PC-3 (cell line): ENCODE measurements at places on chromosomes 13 and 19. TPM values are rescaled to one million over a fixed set of nuclear protein-coding genes. Genes with fewer than 3 reads are reported as not detected.

Gene COL5A3
- 0.11 and 0.12 TPM in 2 replicates for total RNA-seq

Gene MBD3L2
- total RNA-seq: not detected in 2 replicates

Gene TYROBP
- total RNA-seq: not detected in 2 replicates

Gene UNC13A
- total RNA-seq: not detected in 2 replicates

Gene NLRP12
- 0.12 TPM in 1 of 2 replicates, not detected in the other for total RNA-seq

DNA sequence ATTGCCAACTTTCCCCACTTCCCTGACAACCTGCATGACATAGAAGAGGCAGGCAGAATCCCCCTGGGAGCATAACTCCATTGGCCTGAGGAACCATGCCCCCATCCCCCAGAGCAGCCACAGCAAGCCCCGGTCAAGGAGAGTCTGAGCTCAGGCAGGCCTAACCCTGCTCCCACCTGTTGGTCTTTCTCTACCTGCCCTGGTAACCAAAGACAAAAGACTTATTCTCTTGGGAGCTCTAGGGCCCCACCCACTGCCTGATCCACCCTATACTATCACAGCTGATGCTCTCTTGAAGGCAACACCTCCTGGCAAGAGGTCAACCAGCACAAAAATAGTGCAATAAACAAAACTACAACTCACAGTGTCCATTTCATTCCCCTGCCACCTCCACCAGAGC is 59.3 kb downstream of the TNFSF13B start:
- no peak for DNase-seq

DNA sequence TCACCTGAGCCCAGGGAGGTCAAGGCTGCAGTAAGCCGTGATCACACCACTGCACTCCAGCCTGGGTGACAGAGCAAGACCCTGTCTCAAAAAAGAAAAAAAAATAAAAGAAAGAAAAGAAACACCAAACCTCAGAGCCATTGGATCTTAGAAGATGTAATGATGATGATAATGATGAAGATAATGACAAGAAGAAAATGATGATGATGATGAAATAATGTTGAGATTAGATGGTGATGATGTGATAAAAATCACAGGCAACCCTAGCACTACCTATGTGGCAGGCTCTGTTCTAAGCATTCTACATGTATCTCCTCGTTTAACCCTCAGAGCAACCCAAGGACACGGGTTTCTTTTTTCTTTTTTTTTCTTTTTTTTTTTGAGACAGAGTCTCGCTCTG is 20.1 kb upstream of the HNRNPUL1 start:
- no peak for DNase-seq

DNA sequence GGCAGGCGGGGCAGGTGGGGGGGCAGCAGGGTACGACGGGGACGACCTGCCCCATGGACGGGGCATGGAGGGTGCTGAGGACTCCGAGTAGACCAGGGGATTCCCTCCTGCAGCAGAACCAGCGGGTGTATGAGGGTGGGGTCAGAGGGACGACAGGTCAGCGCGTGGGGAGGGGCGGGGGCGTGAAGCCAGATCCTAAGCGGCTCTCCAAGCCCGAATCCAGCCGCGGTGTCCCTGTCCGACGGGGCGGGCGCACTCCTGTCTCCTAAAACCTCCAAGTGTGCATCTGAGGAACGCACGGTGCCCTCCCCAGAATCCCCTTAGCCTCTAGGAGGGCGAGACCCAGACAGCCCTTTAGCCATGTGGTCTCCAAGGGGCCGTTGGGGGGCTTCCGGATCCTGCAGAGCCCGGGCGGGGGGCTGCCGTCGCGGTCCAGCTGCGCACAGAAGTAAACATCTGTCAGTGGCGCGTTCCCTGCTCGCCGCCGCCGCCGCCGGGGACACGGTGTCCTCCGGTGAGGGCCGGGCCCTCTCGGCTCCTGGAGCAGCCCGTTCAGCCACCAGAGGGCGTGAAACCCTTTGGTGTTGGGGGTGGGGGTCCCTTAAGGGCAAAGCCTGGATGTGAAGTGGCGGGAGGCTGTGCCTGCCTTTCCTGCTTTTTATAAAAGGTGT is 730 bp downstream of the NRTN start:
- peak; percentile 82 for DNase-seq

- no peak for DNase-seq
Observed at GRCh38 chr13:63393112-63393511, 1977.5 kb upstream of the PCDH20 start.

DNA sequence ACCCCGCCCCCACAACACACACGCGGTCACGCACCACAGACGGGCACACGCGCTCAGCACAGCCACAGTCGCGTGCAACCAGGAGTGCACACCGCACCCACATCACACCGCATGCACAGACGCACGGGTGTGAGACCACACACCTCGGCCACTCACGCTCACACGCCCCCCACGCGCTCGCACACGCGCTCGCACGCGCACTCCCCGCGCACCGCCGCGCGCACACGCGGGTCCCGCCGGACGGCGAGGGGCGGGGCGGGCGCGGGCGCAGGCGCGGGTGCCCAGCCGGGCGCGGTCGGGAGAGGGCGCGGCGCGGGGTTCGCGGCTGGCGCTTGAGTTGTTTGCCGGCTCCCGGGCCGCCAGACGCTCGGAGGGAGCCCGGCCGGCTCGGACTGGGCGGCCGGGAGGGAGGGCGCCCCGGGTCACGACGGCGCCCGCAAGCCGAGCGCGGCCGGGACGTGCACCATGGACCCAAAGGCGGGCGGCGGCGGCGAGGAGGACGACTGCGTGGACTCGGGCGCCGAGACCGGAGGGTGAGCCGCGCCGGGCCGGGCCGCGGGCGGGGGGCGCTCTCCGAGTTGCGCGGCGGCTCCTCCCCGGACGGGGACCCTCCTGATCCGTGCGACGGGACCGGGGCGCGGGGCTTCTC is at the start of gene FAM124A:
FAM124A (plus strand) TSS at position 362 of the 649 bp plus-strand sequence; CDS start at position 466, 104 bp downstream.
- peak; percentile 45 for DNase-seq

DNA sequence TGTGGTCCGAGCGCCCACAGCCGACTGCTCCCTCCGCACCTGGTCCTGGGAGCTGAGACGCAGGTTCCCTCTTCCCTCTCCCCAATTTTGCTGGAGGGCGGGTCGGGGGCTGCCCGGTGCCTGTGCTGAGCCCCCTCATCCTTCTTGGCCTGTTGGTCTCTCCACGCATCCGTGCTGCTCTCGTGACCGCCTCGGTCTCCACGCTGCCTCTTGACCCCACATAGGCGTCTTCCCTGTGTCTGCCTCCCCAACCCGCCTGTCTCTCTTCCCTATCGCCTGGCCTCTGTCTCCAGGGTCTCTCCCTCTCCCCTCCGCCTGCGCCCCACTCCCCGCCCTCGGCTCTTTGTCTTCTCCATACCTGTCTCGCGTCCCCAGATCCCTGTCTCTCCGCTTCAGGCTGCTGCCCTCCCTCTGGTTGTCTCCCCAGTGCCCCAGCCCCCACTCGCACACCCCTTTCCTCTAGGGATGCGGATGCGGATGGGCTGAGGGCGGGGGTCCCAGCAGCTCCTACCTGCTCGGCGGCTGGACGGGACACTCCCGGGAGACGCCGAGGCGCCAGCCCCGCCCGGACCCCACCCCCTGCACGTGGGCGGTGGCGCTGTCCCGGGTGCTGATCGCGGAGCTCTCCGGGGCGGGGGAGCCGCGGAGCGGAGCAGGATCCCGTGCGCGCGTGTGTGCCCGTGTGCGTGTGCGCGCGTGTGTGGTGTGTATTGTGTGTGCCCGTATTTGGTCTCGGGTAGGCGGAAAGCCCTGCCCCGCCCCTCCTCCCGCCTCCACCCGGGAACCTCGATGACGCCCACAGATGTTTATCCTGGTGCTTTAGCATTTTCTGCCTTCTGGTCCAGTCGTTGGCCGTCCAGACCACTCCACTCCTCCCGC is at the start of gene SYT5:
SYT5 (minus strand) TSS at position 684 of the 879 bp plus-strand sequence. CDS start 1,248 bp downstream, outside the sequence.
- DNase-seq: peak; percentile 64

DNA sequence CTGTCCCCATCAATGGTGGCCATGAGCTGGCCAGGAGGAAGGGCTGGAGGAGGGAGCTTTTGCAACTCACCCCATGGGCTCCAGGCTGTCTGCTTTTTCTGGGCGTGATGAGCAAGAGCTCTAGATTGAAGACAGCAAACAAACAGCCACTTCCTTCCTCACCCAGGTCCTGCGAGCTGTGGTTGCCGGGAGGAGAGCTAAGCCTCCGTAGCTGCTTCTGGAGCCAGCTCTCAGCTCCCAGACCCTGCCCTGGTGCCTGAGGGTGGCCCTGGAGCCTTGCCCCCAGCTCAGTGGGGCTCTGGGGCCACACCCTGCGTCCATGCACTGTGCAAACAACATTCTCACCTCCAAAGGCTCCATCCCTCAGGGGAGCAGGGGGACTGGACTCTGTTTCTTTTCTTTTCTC is 6.2 kb downstream of the MYO1F start:
- peak; percentile 87 for DNase-seq

DNA sequence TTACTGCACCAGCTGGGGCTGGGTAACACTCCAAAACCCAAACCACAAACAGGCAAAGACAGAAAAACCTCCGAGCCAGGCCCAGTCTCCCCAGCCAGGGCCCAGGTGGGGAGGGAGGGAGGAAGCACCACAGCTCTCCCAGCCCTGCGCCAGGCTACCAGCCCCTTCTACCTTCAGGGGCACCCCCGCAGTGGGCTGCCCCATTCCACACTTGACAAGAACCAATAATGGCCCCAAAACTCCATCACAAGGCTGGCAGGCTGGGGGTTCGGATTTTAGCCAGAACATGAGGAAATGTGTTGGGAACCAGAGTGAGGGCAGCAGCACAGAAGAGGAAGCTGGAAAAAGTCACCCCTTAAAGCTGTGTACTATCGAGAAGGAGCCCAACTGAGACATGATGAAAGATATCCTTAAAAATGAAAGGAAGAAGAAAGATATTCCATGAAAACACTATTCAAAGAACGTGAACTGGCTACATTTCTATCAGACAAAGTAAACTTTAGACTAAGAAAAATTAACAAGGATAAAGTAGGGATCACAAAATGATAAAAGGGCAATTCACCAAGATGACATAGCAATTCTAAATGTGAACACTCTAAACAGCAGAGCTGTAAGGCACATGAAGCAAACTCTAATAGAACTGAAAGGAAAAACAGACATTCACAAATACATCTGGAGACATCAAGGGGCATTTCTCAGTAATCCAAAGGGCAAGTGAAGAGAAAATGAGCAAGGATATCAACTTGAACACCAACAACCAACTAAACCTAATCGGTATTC is 12.9 kb downstream of the TUBGCP3 start:
- DNase-seq: no peak

- no peak for DNase-seq
Observed at GRCh38 chr13:68846663-68847062, 1261.0 kb upstream of the ATXN8OS start.

GRCh38 chr13:67299072-67299635 is 69.0 kb upstream of the PCDH9 start:
- DNase-seq: peak; percentile 73

GRCh38 chr19:45075301-45076028 is 813 bp downstream of the ZNF296 start:
- DNase-seq: peak; percentile 82

GRCh38 chr13:44660050-44660449 is 83.9 kb upstream of the TSC22D1 start:
- no peak for DNase-seq

DNA sequence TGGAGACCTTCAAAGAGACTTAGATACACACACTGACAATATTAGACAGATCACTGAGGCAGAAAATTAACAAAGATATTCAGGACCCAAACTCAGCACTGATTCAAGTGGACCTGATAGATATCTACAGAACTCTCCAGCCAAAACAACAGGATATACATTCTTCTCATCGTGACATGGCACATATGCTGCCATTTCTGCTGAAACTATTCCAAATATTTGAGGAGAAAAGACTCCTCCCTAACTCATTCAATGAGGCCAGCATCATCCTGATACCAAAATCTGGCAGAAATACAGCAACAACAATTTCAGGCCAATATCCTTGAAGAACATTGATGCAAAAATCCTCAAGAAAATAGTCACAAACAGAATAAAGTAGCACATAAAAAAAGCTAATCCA is 53.3 kb downstream of the TRPC4 start:
- DNase-seq: no peak

DNA sequence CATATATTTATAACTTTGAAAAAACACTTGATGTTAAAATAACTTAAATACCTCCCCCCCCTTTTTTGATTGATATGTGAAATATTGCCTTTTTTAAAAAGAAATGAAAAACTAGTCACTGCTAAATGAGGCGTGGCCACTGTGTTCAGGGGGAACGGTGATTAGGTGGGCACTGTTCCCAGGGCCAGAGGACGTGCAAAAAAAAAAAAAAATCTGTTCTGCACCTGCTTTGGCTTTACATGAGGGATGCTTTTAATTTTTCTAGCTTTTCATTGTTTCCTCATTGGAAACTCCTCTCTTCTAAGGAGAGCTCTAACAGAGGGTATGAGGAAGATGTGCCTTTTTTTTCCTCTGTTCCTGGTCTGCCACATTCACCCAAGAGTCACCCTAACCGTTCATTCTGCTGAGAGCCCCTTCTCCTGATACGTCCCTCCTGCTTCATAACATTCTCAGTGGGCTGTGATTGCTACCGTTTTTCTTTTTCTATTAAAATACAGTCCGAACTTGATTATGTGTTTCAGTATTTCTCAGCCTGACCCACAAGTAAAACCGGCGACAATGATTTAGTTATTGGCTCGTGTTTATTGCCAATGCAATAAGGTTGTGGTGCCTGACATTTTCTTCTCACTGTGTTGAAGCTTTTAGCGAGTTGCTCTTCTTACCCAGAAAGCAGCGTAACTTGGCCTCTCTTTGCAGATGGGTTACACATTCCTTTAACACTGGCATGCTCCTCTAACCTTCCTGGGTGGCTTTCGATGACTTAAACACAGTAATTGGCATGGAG is 64.8 kb upstream of the ZNF536 start:
- no peak for DNase-seq

DNA sequence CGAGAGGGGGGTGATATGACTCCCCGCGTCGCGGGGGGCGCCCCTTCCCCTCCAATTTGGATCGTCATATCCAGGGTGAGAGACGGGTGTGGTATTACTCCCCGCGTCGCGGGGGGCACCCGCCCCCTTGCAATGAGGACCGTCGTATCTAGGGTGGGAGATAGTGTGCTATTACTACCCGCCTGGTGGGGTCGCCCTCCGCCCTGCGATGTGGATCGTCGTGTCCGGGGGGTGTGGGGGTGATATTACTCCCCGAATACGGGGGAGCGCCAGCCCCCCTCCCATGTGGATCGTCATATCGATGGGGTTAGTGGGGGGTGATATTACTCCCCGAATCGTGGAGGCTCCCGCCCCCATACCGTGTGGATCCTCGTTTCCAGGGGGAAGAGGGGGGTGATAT is 29.2 kb upstream of the RGCC start:
- DNase-seq: no peak

DNA sequence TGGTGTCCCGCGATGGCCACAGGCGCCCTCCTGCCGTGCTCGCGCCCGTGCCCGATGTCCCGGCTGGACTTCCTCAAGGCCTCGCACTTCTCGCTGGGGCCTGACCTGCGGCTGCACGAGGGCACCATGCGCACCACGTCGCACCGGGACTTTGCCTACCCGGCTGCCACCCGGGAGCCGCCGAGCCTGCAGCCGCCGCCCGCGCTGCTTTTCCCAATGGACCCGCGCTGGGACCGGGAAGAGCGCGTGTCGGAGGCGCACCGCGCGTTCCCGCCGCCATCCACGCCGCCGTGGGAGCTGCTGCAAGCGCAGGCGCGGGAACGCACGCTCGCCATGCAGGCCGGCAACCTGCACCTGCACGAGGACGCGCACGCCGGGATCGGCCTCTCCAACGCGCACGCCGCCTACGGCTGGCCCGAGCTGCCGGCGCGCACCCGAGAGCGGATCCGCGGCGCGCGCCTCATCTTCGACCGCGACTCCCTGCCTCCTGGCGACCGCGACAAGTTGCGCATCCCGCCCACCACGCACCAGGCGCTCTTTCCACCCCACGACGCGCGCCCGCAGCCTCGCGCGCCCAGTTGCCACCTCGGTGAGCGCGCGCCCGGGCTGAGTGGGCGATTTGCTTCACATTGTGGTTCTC is 12.1 kb upstream of the PEX11G start:
- DNase-seq: peak; percentile 83

GRCh38 chr19:39514840-39515550 is at the start of gene SELENOV:
Gene SELENOV (plus strand): TSS chr19:39515139. CDS start chr19:39515213, 74 bp downstream.
- no peak for DNase-seq
